Sigmoid colon (tissue), 7 donors: ENCODE measurements at places on chromosomes 5 and 9. TPM values are rescaled to one million over a fixed set of nuclear protein-coding genes. Genes with fewer than 3 reads are reported as not detected.

TMEM215 gene
- not detected for polyA plus RNA-seq

FUT7 gene
- not detected for polyA plus RNA-seq

ZDHHC21 gene
- 3.0 TPM for polyA plus RNA-seq

TAF11L10 gene
- polyA plus RNA-seq, result not detected

F2RL1 gene
- polyA plus RNA-seq, result 24.5 TPM

FOXD4L4 gene
- not detected for polyA plus RNA-seq

PCDHB15 gene
- 0.23 TPM for polyA plus RNA-seq

STK10 gene
- 7.6 TPM for polyA plus RNA-seq

PCDHGC4 gene
- not detected for polyA plus RNA-seq
